ENCODE measurements at places on chromosomes 2 and 18.

DNA sequence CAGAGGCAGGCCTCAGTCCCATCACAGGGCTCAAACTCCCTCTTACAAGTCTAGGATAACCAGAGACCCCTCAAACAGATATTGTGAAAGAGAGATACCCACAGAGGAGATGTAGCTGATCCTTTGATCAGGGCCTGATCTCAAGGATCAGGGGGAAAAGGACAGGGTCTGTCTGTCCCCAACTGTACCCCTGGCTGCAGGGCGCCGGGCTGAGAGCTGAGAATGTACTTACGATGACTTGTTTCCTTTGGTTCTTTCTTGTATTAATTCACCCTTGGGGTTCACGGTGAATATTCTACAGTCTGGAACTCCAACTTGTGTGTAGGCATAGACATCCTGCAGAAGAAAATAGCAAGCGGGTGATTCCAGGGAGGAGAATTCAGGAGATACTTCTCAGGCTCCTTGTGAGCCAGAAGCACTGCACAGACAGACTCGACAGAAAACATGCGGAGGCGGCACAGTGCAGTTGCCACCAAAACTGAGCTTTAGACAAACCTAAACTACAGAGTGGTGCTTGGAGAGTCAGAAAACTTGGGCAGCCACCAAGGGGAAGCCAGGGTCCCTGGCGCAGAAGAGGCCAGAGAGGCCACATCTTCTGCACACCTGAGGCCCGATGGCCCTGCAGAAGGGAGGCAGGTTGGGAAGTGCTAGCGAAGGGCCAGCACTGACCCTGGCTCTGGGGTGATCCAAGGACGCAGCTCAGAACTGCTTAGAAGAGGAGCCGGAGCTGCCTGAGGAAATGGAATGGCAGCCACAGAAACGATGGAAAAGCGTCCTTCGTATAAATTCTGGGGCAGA, 73.9 kb downstream of the EMILIN2 start:
- DNase-seq: no peak

- no peak for DNase-seq
Measured at GRCh38 chr2:224272237-224272910, 129.5 kb downstream of the FAM124B start.

GRCh38 chr18:66994790-66995189, 390.9 kb upstream of the CDH19 start:
- DNase-seq: no peak

DNA sequence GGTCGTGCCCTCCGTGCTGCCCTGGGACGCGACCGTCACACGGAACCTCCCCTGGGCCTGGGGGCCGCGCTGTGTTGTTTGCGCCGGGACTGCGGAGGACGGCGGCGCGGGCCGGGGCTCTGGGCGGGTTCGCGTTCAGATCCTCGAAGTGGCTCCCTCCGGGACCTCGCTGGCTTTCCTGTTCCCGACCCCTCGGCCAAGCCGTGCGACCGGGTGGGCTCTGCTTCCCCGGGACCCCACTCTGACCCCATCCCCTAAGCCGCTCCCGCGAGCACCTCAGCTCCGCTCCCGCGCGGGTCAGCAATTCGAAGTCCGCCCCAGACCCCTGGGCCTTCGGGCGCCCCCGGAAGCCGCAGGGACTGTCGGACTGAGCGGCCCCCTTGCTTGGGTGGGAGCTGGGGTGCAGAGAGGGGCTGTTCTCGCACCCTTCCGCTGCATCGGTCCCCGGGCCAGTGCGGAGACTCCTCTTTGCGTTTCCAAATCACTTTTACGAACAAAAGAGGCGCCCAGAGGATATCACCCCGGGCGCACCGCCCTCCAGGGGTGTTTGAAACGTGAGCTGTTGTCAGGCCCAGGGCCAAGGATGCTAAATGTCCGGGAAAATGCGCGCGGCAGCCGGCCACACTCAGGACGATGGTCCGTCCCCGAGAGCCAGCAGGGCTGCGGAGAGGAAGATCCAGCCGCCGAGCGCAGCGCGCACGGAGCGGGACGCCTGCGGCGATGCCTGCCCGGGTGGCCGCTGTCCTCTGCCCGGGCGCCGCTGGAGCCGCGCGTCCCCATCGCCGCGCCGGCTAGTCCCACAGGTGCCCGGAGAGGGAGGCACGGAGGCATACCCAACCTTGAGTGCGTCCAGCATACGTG, 73.5 kb downstream of the ZCCHC2 start:
- no peak for DNase-seq

- no peak for DNase-seq
Measured at GRCh38 chr2:65481961-65482360, 49.6 kb upstream of the SPRED2 start.

DNA sequence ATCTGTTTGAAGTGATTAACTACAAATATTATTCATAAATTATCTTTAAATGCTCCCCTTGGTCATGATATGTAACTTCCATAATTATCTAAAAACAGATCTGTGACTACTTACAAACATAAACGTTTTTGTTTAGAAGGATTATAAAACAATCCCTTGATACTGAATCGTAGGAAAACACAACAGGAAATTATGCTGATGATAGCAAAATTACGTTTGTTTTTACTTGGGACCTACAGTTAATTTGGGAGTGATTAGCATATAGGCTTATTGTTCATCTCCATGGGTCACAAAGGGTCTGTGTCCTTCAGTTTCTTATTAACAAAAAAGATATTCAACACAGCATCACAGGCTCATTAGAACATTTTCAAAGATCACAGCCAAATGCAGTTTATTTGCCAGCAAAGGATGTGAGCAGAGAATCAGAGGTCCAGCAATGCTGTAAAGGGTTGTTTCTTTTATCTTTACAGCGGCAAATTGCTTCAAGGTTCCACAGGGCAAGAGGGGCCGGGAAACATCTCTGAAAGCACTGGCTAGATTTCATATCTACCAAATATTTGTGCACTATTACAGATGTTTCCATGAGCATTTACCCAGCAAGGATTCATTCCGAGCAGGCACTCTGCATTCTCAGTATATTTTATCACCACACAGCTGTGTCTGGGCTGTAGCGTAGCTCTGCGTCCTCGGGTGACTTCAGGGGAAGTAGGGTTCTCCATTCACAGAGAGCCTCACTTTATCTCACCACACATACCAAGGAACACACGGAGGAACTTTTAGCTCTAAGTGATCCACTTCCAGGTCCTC, 4.1 kb downstream of the CCDC195 start:
- DNase-seq: peak; percentile 45

DNA sequence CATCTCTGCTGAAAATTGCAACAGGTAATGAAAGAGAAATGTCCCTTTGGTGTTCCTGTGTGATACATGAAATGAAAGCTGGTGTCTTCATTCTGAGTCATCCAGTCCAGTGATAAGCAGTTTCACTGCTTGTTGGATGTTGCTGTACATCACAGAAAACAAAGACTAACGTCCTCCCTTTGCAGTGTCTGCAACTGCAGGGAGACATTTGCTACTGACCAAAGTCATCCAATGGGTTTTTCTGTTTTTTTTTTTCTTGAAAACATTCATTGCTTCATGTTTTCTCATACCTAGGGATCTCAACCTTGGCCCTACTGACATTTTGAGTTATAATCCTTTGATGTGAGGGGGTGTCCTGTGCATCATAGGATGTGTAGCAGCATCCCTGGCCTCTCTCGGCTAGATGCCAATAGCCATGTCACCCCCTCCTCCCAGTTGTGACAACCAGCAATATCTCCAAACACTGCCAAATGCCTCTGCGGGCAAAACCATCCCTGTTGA, 63.6 kb upstream of the FZD5 start:
- no peak for DNase-seq

DNA sequence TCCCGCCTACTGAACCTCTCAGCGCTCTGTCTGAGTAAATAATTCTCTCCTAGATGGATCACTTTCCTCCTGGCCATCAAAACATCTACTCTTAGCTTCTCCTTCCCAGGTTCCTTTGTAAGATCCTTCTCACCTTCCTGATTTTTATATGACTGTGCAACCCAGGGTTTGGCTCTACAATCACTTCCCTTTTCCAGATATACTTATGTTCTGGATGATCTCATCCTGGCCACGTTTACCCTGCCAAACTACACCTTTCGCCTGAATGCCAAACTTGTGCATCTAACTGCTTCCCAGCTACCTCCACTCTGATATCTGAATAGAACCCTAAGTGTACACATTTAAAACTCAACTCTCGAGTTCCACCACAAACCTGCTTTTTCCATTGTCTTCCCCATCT, 290.5 kb upstream of the REV1 start:
- no peak for DNase-seq

- no peak for DNase-seq
Measured at GRCh38 chr2:200617156-200618053, 31.6 kb downstream of the AOX1 start.

DNA sequence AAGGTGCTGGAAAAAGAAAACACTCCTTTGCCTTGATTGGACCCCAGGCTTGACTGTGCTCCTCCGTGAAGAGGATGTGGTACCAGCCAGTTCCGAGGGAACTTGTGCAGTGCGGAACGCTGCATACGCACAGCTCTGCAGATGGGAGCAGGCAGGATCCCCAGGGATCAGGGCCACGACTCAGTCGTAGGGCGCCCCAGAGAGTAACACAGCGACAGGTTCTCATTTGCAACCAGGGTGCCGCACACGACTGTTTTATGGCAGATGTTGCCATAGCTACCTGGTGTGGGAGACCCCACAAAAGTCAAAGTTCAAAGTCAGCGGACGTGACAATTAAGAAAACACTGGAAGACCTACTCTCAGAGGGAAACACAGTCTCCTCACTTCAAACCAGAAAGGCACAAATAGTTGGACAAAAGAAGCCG, 779 bp downstream of the MALL start:
- DNase-seq: no peak

DNA sequence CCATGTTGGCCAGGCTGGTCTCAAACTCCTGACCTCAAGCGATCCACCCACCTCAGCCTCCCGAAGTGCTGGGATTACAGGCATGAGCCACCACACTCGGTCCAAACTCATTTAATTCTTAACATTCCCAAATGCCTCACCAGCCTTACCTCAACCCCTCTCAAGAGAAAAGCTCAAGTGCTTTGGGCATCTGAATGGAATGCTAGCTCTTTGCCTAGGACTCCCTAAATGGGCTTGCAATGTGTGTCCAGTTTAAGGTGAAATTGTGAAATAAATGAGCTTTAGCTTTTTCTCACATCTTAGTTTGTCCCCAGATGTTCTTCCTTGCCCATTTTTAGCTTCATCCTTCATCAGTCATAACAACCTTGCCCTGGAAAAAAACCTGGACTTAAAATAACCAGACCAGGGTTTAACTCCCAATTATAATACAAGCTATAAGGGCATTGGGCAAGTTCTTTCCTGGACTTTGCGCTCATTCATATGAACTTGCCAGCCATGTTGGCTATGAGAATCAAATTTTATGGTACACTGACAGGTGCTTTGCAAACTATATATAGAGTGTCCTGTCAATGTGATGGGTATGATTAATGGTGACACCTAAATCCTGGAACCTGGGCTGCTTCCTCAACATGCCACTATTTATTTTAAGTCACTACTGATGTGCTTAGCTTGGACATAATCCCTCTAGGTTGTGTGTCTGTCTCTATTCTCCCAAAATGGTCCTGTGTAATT, 95.1 kb upstream of the SERPINE2 start:
- DNase-seq: no peak

DNA sequence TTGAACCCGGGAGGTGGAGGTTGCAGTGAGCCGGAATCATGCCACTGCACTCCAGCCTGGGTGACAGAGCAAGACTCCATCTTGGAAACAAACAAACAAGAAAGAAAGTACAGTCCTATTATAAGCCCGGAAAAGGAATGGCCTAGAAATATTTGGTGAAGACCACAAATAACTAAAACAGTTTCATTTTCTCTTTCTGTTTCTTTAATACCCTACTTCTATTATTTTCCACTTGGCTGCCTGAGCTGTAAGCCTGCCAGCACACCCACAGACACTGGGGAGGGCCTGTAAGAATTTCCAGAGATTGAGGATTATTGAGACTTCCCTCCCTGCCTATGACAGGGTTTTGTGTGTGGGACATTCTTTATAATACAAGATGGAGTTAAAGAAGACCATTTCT, 188.0 kb upstream of the DCC start:
- DNase-seq: no peak

DNA sequence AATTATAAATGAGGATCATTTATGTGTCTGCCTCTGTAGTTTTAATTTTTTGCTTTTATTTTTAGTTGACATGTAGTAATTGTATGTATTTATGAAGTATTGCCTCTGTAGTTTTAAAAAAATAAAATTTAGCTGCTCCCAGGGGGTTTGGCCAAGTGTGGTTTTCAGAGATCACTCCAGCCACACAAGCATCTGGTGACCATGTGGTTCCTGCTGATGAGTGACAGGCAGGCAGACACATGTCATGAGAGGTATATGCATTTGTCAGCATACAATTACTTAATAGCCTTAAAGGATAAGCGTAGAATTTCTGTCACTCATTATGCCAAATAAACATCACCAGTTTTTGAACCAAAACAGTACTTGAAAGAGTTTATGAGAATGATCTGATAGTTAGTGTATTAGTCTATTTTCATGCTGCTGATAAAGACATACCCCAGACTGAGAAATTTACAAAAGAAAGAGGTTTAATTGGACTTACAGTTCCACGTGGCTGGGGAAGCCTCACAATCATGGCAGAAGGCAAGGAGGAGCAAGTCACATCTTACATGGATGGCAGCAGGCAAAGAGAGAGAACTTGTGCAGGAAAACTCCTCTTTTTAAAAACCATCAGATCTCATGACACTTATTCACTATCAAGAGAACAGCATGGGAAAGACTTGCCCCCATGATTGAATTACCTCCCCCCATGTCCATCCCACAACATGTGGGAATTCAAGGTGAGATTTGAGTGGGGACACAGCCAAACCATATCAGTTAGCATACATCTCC, 29.6 kb downstream of the MREG start:
- no peak for DNase-seq

DNA sequence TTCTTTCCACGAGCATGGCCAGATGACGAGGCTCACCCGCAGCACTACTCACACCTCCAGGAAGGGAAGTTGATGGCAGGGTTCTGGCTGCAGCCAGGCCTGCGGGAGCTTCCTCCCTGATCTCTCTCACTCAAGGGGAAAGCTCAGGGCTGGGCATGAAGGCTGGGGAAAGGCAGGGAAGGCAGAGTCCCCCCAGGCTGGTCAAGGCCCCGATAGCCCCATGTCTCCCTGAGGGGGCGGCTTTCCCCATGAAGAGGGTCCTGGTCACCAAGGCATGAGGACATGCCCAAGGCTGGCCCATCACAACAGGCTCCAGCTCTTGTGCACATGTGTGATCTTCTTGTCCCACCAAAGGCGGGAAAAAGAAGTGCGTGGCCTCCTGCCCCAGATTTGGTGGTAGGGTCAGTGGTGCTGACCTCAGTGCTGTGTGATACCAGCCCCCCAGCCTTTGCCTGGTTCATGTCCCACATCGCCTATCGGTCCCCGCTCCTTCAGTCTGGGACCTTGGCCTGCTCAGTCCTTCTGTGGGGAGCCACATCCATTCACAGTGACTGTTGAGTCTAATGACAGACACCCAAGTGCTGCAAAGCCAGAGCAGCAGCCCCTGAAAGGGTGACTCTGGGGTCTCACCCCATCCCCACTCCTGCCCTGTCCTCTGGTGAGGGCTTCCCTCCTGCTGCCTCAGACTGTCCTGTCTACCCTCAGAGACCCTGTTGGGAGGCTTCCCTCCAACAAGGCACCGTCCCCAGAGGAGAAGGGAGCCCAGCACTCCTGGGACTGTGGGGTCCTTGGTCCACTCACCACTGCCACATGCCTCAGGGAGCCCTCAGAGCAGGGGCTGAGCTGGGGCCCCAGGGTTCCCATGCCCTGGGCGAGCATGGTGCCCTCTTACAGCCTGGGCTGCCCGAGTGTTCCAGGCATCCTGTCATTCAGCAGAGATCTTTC, 49.8 kb upstream of the ALPP start:
- DNase-seq: no peak
